HFFc6 (cell line): ENCODE measurements at places on chromosomes 6 and 20.

DNA sequence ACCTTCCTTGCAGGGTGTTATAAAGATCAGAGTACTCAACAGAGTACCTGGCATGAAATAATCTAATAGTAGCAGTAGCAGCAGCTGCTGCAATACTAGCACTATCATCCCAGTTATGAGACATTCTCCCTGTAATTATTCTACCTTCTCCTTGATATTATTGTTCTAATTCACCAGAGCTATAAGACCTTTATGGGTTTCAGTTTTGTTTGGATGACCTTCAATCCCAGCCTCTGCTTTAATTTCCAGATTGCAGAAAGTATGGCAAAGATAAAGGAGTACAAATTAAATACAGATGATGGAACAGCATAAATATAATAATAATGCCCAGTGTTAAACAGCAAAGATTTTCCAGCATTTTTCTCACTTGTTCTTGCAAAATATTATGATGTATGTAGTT lies 150.5 kb upstream of the MYLIP start:
- no peak for DNase-seq

- no peak for DNase-seq
Measured at GRCh38 chr20:20755231-20755630, 42.8 kb upstream of the RALGAPA2 start.

DNA sequence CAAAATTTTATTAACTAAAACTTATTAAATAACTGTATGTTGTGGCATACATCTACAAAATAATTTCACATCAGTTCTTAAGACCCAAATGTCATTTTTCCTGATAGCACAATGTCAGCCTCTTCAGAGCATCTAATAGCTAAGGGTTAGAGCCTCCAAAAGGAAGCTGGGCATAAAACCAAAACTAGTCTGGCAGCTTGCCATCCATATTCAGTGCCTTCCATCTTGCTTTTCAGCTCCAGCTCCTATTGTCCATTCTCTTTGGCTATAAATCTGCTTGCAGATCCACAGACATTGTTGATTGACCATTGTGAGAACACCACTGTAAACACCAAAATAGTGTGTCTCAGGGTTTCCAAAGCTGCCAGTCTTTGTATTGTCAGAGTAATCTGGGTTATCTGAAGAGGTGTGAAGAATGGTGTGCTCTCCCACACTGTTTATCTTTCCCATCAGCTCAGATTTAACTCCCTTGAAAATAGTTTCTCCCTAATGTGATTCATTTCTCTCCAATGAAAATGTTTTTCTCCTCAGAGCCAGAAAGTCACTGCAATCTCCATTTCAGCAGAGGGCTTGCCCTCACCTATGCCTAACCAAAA lies 154.8 kb upstream of the KCNQ5 start:
- no peak for DNase-seq

DNA sequence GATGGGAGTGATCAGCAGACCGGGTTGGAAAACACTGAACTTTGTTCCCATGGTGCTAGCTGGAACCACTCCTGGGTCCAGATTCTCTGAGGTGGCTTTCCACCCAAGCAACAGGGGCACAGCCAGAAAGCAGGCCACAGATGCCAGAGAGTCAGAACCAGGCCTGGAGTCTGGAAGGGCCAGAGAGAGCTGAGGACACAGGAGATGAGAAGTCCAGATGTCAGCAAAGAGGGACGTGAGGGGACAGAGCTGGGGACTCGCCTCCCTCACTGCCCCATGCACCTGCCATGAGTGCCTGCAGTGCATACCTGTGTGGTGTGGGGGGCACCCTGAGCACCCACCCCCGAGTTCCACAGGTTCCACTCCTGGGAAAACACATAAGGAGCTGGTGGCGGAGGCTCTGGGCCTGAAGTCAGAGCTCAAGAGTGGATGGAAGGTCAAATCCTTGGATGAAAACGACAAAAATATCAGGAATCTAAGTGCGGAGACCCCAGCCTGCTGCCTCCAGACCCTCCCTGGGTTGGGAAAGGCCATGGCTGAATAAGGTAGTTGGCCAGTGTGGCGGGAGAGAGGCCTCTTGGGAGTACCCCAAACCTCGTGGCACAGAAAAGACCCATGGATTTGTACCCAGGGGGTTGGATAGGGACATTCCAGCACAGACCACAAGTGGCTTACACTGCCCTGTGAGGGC lies 224.2 kb downstream of the SYNDIG1 start:
- DNase-seq, result no peak

- DNase-seq, result no peak
Measured at GRCh38 chr6:157462956-157463742, 82.2 kb downstream of the ZDHHC14 start.

DNA sequence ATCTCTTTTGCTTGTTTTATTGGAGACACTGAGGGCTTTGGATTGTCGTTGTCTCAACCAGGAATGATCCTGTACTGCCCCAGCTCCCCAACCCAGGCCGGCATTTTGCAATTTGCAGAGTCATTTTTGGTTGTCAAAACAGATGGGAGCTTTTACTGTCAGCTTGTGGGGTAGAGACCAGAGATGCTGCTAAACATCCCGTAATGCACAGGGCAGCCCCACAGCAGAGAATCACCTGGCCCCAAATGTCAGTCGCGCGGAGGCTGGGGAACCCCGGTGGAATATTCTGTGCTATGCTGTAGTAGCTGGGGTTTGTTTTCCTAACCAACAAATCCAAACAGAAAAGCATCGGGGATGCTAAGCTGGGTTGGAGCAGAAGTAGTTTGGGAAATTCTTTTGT lies 99.7 kb downstream of the TSHZ2 start:
- no peak for DNase-seq

DNA sequence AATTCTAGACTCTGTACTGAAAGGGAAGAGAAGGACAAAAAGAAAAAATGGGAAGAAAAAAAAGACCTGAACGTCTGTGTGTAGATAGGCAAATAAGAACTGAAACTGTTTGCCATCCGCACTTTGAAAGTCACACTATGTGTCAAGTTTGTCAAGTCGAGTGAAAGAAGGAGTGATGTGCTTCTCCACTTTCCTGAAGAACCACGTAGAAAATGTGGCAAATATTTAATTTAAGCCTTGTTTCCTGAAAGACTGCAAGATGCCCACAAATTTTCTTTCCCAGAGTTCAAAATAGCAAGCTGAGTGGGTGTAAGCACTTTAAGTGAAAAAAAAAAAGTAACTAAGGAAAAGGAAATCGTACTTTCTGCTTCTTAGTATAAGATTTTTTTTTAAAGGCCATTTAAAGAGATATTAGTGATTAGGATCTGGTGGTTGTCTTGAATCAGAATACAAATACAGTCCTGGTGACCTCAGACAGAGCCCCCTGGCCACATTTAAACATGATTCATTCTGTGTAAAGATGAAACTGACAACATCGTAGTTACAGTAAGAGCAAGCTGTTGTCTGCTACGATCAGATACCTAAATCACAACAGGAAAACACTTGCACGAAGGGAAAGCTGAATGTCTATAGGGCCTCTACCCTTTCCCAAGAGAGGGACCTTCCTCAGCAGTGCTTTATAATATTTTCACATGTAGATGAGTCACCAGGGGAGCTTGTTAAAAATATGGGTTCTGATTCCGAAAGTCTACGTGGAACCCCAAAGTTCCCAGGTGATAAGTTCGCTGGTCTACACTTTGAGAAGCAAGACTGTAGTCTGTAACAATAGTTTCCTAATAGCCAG lies 102.3 kb downstream of the HIVEP2 start:
- peak; percentile 84 for DNase-seq

GRCh38 chr6:137216875-137217553 lies 2.2 kb downstream of the IFNGR1 start:
- DNase-seq, result no peak

GRCh38 chr6:101517632-101518031 lies 124.1 kb downstream of the GRIK2 start:
- no peak for DNase-seq

DNA sequence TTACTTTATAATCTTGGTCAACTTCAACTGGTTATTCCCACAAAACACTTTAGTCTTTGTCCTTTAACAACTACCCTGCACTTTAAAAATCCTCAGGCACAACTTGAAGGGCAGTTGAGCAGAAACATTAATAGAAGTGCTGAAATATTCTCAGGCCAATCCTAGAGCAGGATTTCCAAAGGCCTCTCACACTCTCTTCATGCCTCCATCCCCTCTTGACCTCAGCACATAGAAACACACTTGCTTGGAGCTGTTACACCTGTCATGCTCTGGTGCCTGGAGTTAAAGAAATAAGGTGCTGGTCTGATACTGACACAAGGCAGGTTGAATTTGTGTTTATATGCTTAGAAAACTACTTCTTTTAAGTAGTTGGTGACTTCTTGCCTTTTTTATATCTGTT lies 618.8 kb upstream of the POU3F2 start:
- no peak for DNase-seq

DNA sequence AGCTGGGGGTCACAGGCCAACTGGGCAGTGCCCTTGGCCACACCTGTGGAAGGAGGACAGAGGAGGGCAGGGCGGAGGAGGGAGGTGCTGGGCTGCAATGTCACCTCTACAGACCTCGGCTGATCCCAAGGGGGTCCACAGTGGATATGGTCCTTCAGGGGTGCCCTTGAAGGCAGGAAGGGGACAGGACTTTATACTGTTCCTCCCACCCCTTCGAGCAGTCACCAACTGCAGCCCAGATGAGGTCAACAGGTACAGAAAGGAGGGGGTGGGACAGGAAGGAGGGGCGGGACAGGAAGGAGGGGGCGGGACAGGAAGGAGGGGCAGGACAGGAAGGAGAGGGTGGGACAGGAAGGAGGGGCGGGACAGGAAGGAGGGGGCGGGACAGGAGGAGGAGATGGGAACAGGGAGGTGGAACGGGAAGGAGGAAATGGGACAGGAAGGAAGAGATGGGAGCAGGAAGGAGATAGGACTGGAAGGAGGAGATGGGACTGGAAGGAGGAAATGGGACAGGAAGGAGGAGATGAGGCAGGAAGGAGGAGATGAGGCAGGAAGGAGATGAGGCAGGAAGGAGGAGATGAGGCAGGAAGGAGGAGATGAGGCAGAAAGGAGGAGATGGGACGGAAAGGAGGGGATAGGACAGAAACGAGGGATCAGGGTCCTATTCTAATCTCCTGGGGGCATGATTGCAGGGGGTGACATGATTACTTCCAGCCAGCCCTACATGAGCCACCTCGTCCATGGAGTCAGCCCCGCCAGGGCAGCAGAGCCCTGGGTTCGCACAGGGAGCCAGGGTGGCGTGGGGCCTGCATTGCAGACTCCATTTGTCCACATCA lies 19.4 kb upstream of the MRGBP start:
- no peak for DNase-seq

GRCh38 chr6:155093430-155093829 lies 98.3 kb downstream of the TIAM2 start:
- no peak for DNase-seq

DNA sequence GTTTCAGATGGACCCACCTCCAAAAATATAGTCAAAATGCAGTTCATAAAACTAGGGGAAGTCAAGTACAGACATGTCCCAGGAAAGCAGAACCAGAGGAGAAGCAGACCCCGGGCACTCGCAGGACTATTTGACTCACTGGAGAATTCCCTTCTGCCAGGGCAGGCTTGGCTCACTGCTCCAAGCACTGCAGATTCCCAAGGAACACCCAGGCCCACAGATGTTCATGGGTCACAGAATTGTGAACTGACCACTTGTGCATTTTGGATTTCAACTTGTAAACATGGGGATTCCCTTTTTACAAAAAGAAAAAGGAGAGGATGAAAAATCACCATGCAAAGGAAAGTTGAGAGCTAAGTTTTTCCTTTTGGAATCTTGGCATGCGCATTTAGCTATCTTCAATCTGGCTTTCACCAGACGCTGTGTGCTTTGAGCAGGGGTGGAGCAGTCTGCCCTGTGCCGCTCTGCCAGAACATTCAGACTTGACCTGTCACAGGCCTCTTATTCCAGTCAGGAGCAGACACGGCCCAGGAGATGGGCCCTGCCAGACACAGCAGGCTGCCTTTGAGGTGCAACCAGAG lies 237.5 kb upstream of the TAB2 start:
- peak; percentile 36 for DNase-seq

DNA sequence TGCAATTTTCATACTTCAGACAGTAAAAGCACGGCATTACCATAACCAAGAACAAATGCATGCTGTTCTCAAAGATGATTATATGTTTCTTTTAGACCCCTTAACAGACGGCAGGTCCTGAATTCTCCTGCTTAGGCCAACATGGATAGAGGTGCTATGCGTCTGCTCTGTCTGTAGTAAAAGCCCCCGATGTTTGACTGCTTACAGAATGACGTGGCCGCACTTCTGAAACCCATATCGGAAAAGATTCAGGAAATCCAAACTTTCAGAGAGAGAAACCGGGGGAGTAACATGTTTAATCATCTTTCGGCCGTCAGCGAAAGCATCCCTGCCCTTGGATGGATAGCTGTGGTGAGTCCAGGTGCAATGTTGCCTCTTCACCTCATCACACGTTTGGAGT lies 93.1 kb upstream of the FAM8A1 start:
- no peak for DNase-seq

DNA sequence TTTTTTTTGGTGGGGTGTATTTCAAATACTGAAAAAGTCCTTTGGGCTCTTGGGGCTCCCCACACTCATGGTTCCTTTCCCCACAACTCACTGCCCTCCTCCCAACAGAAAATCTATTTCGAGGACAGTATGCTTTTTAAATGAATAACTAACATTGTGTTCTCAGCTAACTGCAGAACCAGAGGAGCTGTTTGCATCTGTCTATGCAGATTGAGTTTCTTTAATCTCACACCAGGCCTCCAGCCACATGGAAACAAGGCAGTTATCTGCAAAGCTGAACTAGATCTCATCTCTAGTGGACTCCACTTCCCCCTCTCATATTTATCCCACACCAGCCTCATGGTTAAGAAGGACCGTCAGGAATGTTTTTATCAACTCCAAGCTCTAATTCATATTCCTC lies 955.1 kb downstream of the KIF16B start:
- no peak for DNase-seq

- DNase-seq, result no peak
Measured at GRCh38 chr6:164273491-164273890, 859.0 kb downstream of the QKI start.

- no peak for DNase-seq
Measured at GRCh38 chr6:68776354-68776753, 141.3 kb downstream of the ADGRB3 start.

DNA sequence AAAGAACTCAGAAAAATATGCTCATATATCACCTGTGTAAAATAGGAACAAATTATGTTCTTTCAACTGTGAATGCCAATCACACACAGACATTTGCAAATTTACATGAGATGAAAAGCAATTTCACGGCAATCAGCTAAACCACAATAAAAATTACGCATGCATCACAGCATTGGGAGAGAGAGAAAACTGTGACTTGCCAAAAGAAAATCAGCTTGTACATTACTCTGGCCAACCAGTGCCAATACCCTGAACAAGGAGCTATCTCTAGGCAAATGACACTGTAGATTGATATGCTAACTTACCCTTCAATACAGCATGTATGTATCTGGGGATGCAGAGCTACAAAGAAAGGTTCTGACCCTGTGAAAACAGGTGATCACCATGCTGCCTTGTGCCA lies 515.6 kb downstream of the EYS start:
- no peak for DNase-seq

DNA sequence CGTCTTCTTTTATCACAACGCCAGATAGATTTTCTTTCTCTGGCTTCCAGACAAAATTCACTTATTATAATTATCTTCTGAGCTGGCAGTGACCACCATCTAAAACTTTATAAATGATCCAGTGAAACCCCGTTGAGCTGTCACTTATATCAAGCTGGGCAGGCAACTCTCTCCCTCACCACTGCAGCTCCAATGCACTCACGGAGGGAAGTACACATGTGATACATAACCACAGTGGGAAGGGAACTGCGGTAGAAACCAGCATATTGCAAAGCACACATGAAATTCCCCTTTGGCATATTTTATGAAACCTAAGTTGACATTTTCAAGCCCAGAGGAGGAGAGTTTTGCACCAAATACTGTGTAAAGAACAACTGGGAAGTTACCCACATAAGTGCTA lies 536.9 kb downstream of the HACE1 start:
- DNase-seq, result no peak
